ENCODE measurements at places on chromosomes 16 and 17.

DNA sequence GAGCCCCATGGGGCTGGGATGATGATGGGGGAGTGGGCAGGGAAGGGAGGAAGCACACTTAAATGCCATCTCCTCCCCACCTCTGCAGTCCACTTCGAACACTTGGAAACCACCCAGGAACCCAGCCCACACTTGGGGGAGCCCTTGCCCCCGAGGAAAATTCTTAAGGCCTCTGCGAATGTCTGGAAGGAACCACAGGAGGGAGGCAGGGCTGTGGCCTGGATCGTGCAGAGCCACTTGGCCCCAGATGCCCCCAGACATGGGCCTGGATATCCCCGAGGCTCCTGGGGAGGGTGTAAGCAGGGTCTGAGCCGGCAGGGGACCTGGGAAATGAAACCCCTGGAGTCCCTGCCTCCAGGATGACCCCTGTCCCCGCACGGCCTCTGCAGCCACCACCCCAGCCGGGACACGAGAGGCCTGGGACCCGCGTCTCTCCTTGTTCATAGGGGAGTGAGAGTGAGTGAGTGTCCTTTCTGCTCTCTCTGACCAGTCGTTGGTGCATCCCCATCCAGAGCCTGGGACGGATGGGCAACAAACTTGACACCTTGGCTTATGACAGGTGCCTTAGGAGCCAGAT is 11.8 kb upstream of the MTSS2 start:
- DNase-seq = no peak

DNA sequence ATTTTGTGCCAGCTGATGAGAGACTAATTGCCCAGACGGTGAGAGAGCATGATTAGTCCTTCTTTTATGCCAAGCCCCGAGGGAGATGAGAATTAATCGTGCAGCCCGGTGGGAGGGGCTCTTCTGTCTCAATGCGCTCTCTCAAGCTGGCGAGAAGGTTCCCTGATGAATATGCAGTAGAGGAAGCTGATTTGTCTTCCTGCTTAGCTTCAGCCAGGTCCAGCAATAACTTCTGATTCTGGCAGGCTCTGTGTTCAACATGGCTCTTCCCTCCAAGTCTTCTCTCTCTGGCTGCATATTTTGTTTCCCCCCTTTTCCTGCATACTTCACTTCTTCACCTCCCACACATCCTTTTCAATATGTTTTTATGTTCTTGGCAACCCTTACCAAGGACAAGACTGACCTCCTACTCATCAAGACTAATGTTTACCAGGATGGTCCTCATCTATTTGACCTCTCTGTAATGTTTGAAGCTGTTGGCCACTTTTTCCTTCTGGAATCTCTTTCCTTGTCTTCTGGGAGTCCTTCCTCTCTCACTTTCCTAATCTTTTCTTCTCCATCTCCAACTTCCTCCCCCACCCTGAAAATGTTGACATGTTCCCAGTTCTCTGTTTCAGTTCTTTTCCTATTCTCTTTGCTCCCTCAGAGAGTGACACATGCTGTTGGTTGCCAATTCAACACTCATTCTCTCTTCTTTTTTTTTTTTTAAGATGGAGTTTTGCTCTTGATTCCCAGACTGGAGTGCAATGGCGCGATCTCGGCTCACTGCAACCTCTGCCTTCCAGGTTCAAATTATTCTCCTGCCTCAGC is 33.1 kb downstream of the ARL4D start:
- no peak for DNase-seq

- no peak for DNase-seq
Measured at GRCh38 chr16:88073201-88073721, 122.0 kb downstream of the BANP start.

DNA sequence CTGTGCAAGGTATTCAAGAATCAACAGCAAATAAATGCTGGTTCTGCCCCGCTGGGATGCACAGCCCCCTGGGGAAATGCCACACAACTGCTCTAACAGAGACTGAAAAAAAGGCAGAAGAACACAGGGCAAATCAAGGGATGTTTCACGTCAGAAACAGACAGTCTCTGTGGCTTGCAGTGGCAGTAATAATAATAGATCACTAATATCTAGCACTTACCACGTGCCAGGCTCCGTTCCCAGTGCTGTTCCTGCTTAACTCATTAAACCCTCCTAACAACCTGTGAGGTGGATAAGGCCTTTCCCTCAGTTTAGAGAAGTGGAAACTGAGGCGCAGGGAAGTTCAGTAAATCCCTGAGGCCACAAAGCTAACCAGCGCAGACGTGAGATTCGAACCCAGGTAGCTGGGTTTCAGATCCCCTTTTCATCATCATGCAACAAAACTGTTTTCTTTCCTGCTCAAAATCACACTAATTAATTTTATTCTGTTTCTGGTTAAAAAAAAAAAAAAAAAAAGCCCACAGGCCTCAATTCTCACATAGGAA is 36.7 kb downstream of the ARHGAP17 start:
- no peak for DNase-seq

GRCh38 chr17:13429201-13429600 is 172.5 kb downstream of the HS3ST3A1 start:
- no peak for DNase-seq

DNA sequence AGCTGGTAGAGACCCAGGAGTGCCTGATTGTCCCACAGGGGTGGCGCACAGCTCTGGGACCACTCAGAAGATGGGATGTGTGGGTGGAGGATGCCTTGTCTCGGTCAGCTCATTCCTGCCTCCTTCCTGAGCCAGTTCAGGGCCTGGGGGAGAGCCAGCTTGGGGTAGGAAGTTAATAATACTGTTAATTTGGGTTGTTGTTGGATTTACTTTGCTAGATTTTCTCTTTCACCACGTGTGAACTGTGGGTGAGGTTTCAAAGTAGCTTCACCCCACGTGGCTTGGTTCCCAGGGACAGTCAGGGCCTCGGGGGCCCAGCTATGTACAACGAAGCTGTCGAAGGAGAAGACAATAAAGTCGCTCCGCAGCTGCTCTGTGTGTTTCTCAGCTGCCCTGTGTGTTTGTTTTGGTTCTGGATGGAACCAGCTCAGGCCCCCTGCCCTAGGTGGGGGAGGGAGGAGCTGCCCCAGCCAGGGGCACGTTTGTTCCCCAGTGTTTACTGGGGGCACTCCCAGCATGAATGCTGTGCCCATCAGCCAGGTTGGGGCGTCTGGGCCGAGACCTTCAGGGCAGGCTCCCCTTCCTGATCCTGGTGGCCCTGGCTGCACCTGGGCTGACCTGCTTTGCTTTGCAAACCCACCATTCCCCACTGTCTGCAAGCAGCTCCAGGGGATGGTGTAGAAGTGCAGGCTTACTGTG is 2.3 kb downstream of the NUDT16L1 start:
- no peak for DNase-seq

DNA sequence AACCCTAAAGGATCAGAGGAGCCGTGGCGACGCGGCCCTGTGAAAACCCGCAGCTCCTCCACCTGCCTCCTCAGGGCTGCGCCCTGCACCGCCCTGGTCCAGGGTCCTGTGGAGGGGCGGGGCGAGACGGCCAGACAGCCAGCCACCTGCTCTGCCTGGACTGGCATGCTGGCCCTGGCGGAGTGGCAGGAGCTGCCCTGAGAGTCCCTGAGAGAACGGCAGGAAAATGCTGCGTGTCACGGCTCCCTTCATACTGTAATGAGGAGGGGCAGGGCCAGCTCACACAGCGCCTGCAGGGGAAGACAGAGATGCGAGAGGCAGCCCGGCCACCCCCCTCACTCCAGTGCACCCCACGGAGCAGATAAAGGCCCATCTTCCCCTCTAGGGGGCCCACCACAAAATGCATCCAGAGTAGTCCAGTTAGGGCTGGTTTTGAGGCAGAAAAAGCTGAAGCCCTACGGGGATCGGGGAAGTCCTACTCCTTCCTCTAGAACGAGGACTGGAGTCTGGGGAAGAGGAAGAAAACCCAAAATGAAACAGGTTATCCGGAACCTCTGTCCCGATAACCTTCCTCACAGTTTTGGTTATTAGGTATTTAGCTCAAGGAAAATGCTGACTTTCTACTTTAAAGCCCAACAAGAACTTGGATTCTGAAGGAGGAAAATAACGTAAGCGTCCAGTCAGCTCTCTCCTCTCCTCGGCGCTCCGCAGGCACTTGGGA is 97.6 kb upstream of the DNAH17 start:
- DNase-seq = no peak
